ENCODE measurements at places on chromosomes 5 and 9.

- DNase-seq = no peak
These were observed 186.4 kb downstream of the CDK5RAP2 start for GRCh38 chr9:120393386-120394057.

GRCh38 chr9:80635065-80635464 lies 1054.3 kb downstream of the TLE1 start:
- no peak for DNase-seq

GRCh38 chr5:91420879-91421278 lies 37.8 kb upstream of the ARRDC3 start:
- DNase-seq = no peak

- DNase-seq = no peak
These were observed 23.1 kb upstream of the CKMT2 start for GRCh38 chr5:81209869-81210493.

- DNase-seq = no peak
These were observed 128.5 kb upstream of the LPCAT1 start for GRCh38 chr5:1651971-1652872.

- DNase-seq = no peak
These were observed 57.6 kb downstream of the NLN start for GRCh38 chr5:65779643-65780042.

DNA sequence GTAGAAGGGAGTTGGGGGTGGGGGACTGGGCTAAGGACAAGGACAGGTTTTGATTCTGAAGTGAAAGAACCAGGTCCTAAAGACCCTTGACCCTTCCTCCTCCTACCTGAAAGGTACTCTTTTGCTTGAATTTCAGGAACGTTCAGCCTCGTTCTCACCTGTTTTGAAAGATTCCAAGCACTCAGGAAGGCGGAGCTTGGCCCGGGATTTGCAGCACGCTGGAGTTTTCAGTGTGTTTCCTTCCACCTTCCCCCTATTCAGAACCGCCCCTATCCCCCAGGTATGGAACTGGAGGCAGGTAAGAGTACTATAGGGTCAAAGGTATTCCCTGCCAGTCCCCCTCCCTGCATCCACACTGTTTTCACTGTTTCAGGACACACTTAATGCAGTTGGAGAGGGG lies 7.1 kb downstream of the EGR1 start:
- no peak for DNase-seq

- no peak for DNase-seq
These were observed 133.4 kb upstream of the OTULINL start for GRCh38 chr5:14447958-14448911.
